ENCODE measurements at places on chromosomes 4 and X.

DNA sequence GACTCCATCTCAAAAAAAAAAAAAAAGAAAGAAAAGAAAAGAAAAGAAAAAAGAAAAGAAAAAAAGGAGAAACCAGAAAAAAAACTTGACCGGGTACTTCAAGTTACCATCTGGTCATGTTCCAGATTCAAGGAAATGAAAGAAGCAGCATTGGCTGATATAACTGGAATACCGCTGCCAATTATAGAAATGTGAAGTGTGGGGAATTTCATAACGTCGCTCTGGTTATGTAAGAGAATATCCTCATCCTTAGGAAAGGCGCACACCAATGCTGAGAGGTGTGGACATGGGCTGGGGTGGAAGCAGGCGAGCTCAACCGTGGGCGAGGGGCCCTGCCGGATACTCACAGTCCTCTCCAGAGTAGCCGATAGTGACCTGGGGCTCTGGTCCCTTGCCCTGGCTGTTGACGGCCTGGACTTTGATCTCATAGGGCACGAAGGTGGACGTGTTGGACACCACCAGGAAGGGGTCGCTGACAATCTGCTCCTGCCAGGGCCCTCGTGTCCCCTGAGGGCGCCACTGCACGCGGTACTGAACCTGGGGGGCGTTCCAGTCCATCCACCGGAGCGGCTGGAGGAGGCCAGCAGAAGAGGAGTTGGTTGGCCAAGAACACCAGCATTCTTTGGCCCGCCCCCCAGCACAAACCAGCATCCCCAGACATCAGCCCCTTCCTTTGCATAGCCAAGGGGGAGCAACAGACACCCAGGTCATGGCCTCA lies 19.5 kb downstream of the L1CAM start:
- no peak for DNase-seq

GRCh38 chrX:480861-481417 lies 94.2 kb upstream of the PPP2R3B start:
- DNase-seq: peak; percentile 66

GRCh38 chrX:115491766-115492165 lies 69.2 kb upstream of the PLS3 start:
- DNase-seq: no peak

DNA sequence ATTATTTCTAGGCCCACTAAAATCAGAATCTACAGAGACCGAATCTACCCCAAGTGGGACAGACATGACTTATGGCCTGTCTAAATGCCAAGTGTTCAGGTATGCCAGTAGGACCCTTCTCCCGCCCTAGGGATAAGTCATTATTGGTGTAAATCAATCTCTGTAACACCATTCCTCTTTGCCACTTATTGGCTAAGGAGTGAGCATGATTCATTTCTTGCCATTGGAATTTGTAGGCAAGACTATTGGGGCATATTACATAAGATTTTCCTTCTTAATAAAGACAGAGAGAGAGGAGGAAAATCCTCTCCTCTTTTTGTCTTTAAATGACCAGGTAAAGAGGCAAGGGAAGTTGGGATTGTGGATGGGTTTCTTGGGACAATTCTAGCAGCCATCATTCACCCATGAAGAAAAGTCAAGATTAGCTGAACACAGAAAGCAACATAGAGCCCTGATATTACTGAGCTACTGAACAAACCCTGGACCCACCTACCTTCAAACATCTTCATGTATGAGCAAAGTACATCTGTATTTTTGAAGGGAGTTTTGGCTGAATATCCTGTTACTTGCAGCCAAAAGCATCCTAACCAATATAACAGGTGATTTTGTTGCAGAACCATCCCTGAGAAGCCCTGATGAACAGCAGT lies 2.6 kb downstream of the SLC9B2 start:
- DNase-seq: no peak

DNA sequence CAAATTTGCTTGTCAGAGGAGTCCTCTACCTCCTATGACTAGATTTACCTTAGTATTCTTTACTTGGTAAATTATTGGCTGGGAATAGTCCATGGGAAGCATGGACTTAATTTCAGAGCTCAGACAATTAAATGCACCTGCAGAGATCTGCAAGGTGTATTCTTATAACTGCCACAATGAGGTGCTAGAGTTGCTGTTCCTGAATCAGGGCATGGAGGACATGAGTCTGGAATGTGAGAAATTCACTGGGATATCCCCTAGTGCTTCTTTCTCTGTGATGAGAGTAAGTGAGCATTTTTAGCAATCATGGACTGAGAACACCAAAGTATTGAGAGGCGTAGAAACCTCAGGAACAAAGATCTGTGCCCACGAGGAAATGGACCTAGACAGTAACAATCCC lies 32.9 kb upstream of the GRID2 start:
- no peak for DNase-seq

DNA sequence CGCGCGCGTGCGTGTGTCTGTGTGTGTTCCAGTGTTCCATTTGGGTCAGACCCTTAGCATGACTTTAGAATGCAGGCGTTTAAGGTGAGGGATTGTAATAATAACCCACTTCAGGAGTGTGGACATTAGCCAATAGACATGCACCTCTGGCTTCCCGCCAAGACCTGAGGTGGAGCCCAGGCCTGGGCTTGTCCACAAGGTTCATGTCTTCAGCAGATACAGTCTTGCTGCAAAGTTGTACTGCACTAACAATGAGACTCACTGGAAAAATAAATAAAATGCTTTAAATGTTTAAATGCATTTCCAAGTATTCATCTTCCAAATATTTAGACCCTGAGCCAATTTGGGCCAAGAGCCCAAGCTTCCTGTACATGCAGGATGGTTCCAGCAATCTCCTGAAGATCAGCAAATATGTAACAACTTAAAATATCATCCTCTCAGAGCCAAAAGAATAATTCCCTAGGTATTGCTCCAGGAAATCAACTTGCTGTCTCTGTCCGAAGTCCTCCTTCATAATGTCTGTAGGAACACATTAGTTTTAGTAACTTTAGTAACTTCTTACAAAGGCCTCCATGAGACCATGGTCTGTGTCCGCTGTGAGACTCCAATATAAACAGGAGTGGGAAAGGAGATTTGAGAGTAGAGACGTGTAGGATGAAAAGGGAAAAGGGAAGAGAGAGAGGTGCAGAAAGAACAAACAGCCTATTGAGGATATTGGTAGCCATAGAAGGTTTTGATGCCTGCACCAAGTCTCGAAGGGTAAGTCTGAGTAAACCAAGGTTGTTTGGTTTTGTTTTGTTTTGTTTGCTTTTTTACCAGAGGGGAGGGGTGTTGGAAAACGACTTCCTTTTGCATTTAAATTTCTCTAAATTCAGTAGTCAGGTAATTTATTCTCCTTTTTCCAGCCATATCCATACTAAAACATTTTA lies 98.5 kb upstream of the KLF3 start:
- no peak for DNase-seq

DNA sequence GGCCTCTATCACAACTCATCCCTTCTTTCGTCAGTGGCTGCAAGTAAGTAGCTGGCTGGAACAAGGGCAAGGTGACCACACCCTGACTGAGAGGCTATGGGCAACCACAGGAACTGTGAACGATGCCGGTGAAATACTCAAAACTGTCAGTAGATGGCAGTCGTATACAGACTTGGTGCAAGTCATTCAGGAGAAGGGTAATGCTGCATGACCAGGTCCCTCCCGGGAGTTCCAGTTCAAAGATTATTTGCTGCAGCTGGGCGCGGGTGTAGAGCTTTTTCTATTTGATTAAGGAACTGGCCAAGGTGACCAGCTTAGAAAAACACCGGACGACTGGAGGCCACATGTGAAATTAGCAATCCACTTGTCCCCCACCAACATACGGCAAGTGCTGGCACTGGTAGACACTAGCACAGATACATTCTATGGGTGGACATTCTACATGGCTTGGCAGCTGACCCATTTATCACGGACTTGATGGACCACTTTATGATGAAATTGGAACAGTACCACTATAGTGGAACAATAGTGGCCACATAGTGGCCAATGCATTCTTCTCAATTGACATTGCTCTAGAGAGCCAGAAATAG lies 726.6 kb downstream of the TRAM1L1 start:
- DNase-seq: no peak

- no peak for DNase-seq
Measured at GRCh38 chr4:85806334-85806733, 331.4 kb downstream of the ARHGAP24 start.

DNA sequence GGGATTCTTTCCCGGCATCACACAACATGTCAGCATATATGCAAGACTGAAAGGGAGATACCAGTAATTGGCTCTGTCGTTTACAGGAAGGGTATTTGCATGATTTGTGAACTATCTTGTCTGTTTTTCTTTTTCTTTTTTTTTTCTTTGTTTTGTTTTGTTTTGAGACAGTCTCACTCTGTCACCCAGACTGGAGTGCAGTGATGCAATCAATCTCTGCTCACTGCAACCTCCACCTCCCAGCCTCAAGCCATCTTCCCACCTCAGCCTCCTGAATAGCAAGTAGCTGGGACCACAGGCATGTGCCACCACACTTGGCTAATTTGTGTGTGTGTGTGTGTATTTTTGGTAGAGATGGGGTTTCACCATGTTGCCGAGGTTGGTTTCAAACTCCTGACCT lies 262.7 kb upstream of the F9 start:
- no peak for DNase-seq

- DNase-seq: no peak
Measured at GRCh38 chr4:73533515-73534422, 52.2 kb downstream of the AFM start.

DNA sequence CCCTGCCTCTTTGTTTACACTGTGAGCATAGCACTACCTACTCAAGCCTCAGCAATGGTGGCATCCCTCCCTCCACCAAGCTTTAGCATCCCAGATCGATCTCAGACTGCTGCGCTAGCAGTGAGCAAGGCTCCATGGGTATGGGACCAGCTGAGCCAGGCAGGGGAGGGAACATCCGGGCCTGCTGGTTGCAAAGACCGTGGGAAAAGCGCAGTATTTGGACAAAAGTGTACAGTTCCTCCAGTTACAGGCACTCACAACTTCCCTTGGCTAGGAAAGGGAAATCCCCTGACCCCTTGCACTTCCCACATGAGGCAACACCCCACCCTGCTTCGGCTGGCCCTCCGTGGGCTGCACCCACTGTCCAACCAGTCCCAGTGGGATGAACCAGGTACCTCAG lies 26.5 kb downstream of the EGF start:
- DNase-seq: no peak

- no peak for DNase-seq
Measured at GRCh38 chr4:165325732-165326512, 1.5 kb upstream of the MSMO1 start.

GRCh38 chr4:7967501-7968261 lies 28.0 kb upstream of the AFAP1 start:
- no peak for DNase-seq

GRCh38 chr4:138209094-138209493 lies 33.1 kb downstream of the SLC7A11 start:
- DNase-seq: no peak

- DNase-seq: no peak
Measured at GRCh38 chr4:105194328-105195231, 47.9 kb downstream of the TET2 start.

- DNase-seq: no peak
Measured at GRCh38 chr4:145014365-145014764, 83.6 kb downstream of the ANAPC10 start.

DNA sequence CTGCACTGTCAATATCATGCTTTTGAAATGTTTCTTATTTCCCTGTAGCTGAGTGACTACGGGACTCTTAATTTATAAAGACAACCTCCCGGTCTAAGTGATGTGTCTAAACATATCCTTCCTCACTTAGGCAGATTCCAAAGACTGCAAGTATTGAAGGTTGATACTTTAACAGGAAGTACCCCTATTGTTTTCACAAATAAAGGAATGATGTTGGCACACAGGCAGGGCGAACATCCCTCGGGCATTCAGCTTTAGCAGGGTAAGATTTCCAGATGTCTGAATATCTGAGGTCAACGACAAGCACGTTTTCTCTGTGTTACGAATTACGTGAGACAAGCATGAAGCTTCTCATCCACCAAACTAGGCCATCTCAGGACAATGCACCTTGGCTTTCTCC lies 638.0 kb upstream of the FRG1 start:
- no peak for DNase-seq

GRCh38 chrX:110012818-110013485 lies 10.0 kb downstream of the TMEM164 start:
- no peak for DNase-seq

- no peak for DNase-seq
Measured at GRCh38 chr4:14254926-14255325, 627.4 kb upstream of the BOD1L1 start.

DNA sequence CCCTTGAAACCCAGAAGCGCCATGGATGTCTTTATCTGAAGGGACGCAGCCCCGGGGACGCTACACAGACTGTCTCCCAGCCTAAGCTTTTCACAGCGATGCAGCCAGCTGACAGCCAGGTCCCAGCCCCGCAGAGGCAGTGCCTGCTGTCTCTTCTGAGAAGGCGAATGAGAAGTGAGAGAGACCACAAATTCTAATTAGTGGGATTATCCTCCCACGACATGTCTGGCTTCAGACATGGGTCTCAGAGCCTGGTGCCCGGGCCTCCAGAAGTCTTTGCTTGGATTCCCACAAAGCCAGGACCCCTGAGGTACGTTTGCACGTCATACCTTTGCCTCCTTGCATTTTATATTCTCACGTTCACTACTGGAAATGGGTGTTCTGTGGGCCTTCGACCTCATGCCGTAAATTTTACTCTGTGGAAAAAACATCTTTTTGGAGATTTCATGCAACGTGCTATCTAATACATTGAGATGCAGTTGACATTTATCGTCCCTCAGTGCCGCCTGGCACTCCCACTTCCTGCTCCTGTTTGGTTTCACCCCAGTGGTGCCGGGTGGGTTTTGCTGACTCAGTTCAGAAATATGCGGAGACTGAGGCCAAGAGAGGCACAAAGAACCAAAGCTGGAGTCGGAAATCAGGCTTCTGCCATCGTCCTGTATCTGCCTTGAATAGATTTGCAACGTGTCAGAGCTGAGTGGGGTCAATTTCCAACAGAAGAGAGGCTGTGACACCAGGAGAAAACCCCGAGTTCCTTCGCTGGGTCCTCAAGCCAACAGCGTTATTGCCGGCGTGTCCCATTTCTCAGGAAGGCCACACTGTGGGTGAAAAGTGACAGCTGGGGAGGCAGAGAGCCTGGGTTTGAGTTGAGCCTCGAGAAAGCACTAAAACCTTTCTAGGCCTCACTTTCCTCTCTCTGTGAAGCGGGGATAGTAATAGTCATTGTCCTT lies 114.4 kb downstream of the STK32B start:
- no peak for DNase-seq

DNA sequence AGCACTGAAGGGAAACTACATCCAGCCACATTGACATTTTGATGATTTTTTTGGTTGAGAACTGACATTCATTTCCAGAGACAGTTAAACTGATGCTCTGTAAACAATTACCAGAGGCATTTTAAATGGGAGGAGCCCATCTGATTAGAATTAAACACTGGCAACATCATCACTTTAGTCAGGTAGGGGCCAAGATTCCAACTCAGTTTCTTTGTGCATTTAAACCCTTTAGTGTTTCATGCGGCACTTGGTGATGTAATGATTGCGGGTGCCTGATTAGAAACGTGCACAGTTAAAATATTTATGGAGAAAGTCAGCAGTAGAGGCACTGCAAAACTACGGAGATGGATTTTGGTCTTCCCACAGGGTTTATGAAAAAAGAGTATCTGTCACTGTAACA lies 16.1 kb downstream of the TNIP3 start:
- DNase-seq: no peak

GRCh38 chr4:24921491-24921890 lies 8.6 kb upstream of the CCDC149 start:
- no peak for DNase-seq

GRCh38 chr4:186144946-186145569 lies 40.6 kb downstream of the FAM149A start:
- peak; percentile 89 for DNase-seq

All from posterior cingulate gyrus (tissue), 11 donors.